Activated gamma-delta T cell treated with Interleukin-2 at 50 U/mL for 16 hours (primary cell): ENCODE measurements at places on chromosomes 7 and 10.

- DNase-seq: no peak
Measured at GRCh38 chr10:15793664-15794063, 66.6 kb downstream of the MINDY3 start.

GRCh38 chr10:4661511-4662255 lies 164.3 kb upstream of the AKR1E2 start:
- no peak for DNase-seq

- no peak for DNase-seq
Measured at GRCh38 chr7:141198194-141198958, 124.5 kb downstream of the TMEM178B start.

- no peak for DNase-seq
Measured at GRCh38 chr7:46003896-46004875, 83.1 kb upstream of the IGFBP3 start.

GRCh38 chr7:34123316-34123715 lies 218.0 kb downstream of the BMPER start:
- DNase-seq: no peak

DNA sequence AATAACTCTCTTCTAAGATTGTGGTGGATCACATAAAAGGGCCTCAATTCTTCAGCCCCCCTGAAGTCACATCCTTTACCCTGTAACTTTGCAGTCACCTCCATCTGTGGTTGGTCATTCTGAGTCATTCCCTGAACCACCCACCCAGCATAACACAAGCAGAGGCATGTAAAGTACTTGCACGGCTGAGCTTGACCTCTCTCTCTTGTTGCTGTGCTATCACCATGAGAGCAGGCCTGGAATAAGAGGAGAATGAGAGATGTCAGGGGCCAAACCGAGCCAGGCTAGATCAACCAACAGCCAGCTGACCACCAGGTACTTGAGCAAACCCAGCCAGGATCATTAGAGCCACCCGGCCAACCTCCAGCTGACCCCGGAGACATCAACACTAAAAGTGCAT lies 13.5 kb upstream of the STK17A start:
- DNase-seq: no peak

DNA sequence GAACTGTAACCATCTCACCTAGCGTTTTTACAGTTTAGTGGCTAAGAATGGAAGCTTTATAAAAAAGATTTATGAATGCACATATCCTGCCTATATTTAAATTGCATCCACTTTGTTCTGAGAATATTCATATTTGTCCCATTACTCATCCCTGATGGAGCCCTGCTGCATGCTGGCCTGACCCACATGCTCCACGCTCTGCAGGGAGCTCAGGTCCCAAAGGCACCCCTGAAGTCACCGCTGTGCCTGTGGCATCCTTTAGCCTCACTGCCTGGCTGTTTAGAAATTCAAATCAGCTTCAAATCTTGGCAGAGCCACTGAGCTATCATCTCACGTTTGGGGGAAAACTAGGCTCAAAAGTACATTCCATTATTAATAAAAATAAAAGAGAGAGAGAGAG lies 24.4 kb downstream of the C10orf90 start:
- DNase-seq: no peak

- no peak for DNase-seq
Measured at GRCh38 chr10:127012769-127013152, 107.5 kb downstream of the DOCK1 start.

DNA sequence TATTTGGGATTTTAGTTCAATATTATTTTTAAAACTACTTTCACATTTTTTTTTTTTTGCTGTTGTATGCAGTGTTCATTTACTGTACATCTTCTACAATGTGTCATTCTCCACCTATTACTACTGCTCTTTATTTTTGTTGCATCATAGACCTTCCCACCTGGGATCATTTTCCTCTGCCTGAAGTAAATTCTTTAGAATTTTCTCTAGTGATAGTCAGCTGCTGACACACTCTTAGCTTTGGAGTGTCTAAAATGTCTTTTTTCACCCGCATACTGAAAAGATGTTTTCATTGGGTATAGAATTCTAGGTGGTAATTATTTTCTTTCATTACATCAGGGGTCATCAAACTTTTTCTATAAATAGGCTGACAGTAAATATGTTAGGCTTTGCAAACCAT lies 30.5 kb downstream of the CFAP43 start:
- no peak for DNase-seq

DNA sequence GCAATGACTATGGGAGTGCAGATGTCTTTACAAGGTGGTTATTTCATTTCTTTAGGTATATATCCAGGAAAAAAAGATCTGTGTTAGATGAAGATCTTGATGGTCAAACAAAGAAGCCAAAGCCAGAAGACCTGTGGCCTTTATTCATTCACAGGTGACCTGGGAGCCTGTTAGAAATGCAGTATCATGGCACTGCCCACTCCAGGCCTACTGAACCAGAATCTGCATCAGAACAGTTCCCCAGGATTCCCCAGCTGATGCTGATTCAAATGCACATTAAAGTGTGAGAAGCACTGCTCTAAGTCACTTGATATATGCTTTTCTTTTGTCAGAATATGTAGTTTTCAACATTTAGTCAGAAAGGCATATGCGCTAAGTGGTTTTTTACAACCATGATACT lies 251.1 kb downstream of the IPMK start:
- no peak for DNase-seq

- no peak for DNase-seq
Measured at GRCh38 chr7:67022511-67022910, 25.9 kb downstream of the TYW1 start.
